Omental fat pad (tissue), 4 donors: ENCODE measurements at places on chromosomes 2 and 18. TPM values are rescaled to one million over a fixed set of nuclear protein-coding genes. Genes with fewer than 3 reads are reported as not detected.

The HTR2B gene
- total RNA-seq = 0.37 TPM

The FBXO36 gene
- total RNA-seq = 1.1 TPM

The STON1 gene
- total RNA-seq = 124 TPM

The IL18R1 gene
- total RNA-seq = 32.2 TPM

The MEP1B gene
- total RNA-seq = 0.32 TPM

The ZNF142 gene
- 24.4 TPM for total RNA-seq

DNA sequence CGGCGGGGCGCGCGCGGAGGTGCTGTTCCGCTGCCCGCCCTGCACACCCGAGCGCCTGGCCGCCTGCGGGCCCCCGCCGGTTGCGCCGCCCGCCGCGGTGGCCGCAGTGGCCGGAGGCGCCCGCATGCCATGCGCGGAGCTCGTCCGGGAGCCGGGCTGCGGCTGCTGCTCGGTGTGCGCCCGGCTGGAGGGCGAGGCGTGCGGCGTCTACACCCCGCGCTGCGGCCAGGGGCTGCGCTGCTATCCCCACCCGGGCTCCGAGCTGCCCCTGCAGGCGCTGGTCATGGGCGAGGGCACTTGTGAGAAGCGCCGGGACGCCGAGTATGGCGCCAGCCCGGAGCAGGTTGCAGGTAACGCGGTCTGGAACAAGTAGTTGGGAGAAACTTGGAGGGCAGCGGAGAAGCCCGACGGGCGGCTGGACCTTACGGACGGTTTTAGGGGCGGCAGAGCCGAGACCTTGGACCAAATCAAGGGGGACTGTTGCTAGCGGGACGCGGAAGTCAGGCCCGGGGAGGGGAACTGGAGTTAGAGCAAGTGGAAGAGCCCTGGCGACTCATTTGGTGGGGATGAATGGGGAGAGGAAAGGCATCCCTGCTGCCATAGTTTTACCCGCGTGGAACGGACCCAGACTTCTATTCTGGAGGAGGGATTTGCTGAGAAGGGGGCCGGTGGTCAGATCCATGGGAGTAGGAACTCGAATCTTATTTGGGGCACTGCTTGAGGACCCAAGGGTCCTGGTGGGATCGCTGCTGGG lies 573 bp downstream of the IGFBP2 start:
- DNase-seq = no peak

GRCh38 chr18:63336366-63337099 lies 17.0 kb upstream of the BCL2 start:
- no peak for DNase-seq

GRCh38 chr18:65363911-65364632 lies 386.7 kb upstream of the CDH7 start:
- no peak for DNase-seq

DNA sequence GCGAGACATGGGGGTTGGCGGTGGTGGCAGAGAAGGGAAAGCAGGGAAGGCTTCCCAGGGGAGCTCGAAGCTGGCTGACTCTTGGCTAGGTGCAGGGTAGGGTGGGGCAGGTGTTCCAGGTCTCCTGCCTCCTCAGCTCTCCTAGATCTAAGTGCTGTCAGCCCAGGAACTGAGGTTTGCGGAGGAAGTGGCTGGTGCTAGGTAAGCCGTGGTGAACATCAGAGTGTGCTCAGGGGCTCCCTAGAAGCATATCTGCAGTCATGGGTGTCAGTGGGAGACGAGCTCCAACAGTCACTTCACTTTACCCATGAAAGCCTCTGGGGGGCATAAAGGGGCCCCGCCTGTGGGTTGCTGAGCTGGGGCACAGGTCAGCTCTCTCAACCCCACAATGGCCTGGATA lies 34.1 kb downstream of the ARHGEF4 start:
- no peak for DNase-seq

DNA sequence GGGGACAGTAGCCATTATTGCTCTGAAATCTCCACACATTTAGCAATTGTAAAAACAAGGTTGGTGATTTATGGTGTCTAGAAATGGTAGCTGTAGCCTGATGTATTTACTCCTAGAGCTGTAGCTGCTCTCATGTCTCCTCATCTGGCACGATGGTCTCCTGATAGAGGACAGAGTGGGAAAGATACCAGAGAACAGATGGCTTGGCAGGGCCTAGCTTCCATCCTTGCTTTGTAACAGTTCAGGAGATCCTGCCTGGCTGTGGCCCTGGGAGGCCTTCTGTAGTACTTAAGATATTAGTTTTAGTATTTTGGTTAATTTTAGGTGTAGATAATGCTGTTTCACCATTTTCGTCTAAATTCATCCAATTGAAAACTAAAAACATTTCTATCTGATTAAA lies 6.7 kb downstream of the ATG16L1 start:
- DNase-seq = no peak

- no peak for DNase-seq
Measured at GRCh38 chr18:23114171-23114881, 21.0 kb upstream of the CABLES1 start.

GRCh38 chr2:196105951-196106350 lies 37.3 kb upstream of the DNAH7 start:
- DNase-seq = no peak

- no peak for DNase-seq
Measured at GRCh38 chr2:168686452-168687191, 115.8 kb upstream of the NOSTRIN start.

DNA sequence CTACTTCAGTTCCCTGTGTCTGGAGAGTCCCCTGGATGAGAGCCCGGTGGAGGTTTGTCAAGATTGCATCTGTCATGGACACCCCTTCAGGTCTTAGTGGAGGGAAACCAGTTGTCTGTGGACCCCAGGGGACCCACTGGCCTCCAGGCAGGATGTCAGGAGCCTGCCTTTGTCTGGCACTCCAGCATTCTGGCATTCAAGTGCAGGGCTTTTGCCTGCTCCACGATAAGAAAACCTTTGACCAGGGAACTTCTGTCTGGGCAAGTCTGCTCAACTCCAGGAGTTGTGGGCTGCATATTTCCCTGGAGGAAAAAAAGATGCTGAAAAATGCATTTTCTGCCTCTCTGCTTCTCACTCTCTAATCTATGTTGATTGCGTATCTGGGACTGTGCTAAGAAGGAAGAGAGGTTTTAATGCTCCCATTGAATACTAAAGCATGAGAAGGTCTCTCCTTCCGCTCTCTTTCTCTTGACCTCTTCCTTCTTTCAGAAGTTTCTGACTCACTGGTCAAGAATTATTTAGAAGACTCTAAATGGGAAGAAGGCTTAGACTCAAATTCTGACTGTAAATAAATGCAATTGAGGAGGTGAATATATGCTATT lies 104.5 kb downstream of the MMADHC start:
- no peak for DNase-seq
